ENCODE measurements at places on chromosomes 16 and 17. TPM values are rescaled to one million over a fixed set of nuclear protein-coding genes. Genes with fewer than 3 reads are reported as not detected.

TP53TG3F gene
- not detected for total RNA-seq

TNP2 gene
- not detected for total RNA-seq

DNA sequence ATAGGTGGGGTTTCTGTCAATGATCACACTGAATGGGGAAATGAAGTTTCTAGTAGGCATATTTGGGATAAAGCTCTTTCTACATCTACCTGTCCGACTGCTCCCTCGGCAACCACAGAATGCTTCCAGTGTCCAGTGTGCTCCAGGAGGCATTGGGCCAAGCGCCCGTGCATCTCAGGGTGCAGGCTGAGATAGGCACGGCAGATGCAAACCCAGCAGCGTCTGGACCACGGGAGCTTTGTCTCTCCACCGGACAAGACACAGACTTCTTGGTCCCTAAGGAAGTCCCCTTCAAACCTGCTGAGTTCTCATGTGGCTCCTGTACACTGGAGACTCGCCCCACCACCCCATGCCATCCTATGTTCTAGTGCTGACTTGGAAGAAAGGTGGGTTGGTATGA is 202.8 kb downstream of the RPTOR start:
- no peak for DNase-seq

DNA sequence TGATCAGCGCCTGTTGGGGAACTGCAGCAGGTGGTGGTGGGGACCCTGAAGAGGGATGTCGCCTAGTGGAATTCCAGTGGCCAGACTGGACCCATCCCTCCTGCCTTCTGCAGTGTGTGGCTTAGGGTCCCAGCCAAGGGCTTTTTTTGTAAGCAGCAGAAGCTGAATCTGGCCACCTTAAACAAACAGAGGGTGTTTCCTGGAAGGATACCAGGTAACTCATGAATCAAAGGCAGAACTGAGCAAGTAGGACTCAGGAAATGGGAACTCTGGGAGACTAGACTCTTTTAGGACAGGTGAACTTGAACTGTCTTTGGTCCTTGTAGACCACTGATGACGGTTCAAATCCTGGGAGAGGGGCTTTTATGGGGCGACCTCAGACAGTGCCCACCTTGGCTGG is 124.0 kb downstream of the ABCC6 start:
- DNase-seq, result no peak

DNA sequence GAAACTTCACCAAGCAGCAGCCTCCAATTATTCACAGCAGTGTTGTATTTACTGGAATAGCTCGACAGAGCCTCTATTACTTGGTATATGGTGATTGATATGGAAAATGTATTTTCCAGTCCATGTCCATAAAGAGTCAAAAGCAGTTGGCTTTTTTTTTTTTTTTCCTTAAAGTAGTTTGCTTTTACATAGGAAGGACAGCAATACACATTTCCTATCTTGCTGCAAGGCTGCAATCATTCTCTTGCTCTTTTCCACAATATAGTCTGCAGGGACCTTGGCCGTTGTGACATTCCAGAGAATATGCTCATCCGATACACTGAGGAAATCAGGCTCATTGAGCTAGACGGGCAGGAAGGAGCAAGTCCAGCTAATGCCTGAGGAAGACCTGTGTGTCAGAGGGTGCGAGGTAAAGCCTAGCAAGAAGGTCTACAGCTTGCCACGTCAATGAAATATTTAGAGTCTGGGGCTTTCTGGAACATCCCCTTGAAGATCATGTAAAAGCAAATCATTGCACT is 131.1 kb downstream of the ENGASE start:
- DNase-seq, result no peak

DNA sequence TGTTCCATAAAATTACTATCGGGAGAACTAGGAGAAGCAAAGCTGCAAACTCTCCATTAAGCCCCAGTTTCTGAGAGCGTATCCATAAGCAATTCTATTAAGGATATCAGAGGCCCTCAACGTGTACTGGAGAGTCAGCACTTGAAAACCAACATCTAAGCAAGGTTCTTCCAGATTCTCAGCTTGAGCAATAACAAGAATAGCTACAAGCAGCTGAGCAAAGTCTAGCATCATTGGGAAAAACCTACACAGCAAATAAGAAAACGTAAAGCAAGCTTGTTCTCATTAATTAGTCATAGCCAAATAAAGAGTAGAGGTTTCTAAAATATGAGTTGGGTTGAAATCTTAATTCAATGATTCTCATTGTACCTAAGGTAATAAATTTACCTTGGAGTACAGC is 26.9 kb upstream of the COX10 start:
- DNase-seq, result no peak

- no peak for DNase-seq
These were observed 92.5 kb downstream of the N4BP1 start for GRCh38 chr16:48517493-48517892.

SCRN2 gene
- total RNA-seq, result 54.9 TPM

GRCh38 chr16:88292007-88292970 is 90.5 kb upstream of the ZNF469 start:
- no peak for DNase-seq

ASGR1 gene
- 1.0 TPM for total RNA-seq

PTX4 gene
- total RNA-seq, result not detected

DNA sequence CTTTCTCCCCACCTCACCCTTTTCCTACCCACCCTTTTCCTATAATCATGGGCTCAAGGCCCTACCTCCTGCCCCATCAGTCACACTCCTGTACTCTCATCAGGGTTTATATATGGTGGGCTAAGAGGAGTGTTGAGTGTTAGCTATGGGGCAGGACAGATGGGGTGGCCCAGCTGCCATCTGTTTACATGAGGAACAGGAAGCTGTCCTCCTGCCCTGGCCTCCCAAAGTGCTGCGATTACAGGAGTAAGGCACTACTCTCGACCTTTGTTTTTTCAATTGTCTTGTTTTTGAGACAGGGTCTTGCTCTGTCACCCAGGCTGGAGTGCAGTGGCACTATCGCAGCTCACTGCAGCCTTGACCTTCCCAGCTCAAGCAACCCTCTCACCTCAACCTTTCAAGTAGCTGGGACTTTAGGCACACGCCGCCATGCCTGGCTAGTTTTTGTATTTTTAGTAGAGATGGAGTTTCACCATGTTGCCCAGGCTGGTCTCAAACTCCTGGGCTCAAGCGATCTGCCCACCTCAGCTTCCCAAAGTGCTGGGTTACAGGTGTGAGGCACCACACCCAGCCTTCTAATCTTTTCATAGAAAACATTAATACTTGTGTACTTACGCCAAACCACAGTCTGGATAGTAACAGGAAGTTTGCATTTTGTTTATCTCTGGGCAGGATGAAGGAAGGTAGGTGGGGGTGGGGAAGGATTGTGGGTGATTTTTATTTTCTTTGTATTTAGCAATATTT is 1.6 kb downstream of the TRADD start:
- DNase-seq, result no peak

ABI3 gene
- total RNA-seq, result 5.1 TPM

TP53TG3B gene
- total RNA-seq, result 1.2 TPM

DNA sequence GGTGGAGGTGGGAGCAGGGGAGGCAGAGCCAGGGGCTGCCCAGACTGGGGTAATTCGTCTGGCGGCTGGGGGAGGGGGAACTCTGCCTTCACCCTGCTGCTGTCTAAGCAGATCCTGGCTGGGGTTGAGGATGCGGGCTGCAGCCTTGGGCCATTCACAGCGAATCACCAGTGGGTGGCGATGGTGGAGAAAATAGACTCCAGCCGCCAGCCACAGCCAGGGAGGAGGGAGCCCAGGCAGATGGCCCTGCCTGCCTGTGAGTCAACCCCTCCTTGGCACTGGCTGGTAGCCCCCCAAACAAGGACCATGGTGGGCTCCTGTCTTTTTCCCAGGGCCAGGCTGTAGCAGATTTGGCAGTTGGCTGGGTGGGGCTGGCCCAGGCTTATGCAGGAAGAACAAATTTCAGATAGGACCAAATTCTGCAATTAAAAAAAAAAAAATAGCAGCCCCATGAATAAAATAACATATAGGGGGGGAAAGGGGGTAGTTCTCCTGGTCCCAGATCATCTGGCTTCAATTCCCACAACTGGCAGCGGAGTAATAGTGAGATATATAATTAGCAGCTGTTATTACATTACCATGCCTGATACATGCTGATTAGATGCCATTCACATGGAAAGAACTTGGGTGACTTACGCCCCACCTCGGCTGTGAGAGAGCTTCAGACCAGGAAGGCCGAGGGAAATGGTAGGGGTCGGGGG is 41.5 kb upstream of the CDH5 start:
- no peak for DNase-seq

- no peak for DNase-seq
These were observed 6.3 kb downstream of the HSBP1 start for GRCh38 chr16:83813823-83814658.

DNA sequence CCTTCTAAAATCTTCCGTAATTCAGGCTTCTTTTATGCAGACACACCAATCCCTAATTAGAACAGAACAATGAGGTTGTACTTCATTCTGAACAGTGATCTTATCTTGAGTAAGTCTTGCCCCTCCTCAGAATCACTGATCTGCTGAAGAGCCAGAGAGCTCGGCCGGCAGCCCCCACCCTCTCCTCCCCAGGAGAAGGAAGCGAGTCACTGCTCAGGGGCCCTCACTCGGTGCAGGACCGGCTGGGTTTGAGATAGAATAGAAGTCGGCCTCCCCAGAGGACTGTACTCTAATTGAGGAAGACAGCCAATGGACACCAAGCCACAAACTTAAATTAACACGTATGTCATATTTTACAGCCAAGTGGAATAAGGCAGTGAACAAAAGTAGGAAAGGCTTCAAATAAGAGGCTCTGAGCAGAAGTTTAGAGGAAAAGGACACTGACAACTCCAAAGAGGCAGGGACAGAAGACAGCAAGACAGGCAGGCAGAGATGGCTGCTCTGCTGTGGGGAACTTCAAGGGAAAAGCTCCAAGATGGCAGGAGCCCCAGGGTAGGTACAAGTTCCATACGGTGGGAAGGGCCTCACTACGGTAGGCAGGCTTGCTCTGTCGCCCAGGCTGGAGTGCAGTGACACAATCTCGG is 18.6 kb downstream of the CREBBP start:
- DNase-seq, result no peak

DNA sequence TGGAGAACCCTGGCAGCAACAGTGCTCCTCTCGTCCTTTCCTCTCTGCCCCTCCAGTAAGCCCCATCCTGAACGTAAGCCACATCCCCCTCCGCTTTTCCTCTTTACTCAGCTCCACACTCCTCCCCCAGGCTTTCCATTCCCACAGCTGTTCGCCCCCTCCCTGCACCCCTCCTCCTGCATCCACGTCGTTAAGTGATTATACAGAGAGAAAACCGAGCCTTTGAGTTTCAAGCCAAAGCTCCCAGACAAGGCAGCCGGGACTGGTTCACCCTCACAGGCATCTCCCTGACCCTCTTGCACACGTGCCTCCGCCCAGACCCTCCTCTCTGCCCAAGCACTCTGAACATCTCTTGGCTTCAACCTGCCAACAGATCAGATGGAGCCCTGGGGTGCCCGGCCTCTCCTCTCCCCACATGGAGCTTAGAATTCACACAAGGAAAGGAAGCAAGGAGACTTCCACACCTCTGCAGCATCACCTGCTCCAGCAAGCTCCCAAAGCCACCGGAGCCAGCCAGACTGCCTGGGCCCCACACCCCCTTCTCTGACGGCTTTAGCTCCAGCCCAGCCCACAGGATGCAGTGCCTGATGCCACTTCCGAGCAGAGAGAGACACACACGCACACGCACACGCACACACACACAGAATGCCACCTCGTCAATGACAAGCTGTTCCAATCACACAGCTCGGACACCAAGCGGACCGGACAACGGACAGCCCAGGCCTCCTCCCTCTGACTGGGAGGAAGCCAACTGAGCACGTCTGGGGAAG is 99.9 kb upstream of the CCL2 start:
- DNase-seq, result no peak

GRCh38 chr17:82592767-82593589 is 55.3 kb downstream of the WDR45B start:
- peak; percentile 79 for DNase-seq

DNA sequence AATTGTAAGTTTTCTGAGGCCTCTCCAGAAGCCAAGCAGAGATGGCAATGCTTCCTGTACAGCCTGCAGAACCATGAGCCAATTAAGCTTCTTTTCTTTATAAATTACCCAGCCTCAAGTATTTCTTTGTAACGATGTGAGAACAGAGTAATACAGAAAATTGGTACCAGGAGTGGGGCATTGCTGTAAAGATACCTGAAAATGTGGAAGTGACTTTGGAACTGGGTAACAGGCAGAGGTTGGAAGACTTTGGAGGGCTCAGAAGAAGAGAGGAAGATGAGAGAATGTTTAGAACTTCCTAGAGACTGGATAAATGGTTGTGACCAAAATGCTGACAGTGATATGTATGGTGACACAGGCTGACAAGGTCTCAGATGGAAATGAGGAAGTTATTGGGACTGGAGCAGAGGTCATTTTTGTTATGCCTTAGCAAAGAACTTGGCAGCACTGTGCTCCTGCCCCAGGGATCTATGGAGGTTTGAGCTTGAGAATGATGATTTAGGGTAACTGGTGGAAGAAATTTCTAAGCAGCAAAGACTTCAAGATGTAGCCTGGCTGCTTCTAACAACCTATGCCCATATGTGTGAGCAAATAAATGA is 23.1 kb downstream of the PRDM7 start:
- DNase-seq, result no peak

ADAM11 gene
- 1.3 TPM for total RNA-seq

DNA sequence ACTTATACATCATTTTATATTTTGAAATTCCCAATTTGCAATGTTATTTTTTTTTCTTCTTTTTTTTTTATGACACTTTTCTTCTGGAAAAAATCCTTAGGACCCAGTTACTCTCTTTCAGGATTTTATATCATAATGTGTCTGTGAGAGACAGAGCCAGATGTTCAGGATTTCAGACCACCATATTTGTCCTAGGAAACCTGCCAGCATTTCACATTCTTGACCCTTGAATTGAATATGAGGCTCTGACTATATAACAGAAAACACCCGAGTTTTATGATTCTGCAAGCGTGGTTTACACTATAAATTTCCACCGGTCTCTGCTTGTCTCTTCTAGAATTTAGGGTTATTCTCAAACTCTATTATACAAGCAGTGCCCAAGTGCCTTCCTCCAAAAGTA is 621.0 kb downstream of the WWOX start:
- DNase-seq, result no peak

- DNase-seq, result peak; percentile 56
These were observed 74.1 kb downstream of the SOCS1 start for GRCh38 chr16:11181899-11182279.

- DNase-seq, result no peak
These were observed 41.8 kb downstream of the NUP93 start for GRCh38 chr16:56771558-56772279.

GRCh38 chr16:84266451-84266850 is 26.6 kb upstream of the KCNG4 start:
- DNase-seq, result no peak

- DNase-seq, result no peak
These were observed 17.6 kb downstream of the ACSF3 start for GRCh38 chr16:89111263-89111662.

GRCh38 chr17:76816590-76817135 is 51.5 kb upstream of the MGAT5B start:
- DNase-seq, result no peak

MGAT5B gene
- total RNA-seq, result 0.32 TPM

- DNase-seq, result no peak
These were observed 186.5 kb downstream of the STX8 start for GRCh38 chr17:9389111-9389527.

NXN gene
- total RNA-seq, result 12.8 TPM

Data from breast epithelium (tissue), 4 donors.